MG63 (cell line): ENCODE measurements at places on chromosomes 16 and 17.
A peak's percentile ranks its signal among the peaks of the same experiment; 100 is the strongest.

DNA sequence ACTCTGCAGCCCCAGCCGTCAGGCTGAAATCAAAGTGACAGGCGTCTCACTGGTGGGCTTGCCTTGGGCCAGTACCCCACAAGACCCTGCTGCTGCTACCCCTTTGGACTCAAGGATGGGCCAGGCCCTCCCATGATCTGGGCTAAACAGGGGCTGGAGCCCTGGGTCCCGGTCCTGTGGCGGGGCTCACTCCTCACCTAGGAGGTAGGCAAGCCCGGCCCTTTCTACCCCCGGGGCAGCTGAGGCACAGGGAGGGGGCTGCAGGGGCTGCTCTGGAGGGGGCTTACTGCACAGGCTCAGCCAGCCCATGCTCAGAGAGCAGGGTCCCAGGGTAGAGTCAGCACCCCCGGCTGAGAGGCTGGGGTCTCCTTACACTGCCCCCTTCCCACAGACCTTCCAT lies 23.6 kb downstream of the KATNB1 start:
- DNase-seq = no peak

DNA sequence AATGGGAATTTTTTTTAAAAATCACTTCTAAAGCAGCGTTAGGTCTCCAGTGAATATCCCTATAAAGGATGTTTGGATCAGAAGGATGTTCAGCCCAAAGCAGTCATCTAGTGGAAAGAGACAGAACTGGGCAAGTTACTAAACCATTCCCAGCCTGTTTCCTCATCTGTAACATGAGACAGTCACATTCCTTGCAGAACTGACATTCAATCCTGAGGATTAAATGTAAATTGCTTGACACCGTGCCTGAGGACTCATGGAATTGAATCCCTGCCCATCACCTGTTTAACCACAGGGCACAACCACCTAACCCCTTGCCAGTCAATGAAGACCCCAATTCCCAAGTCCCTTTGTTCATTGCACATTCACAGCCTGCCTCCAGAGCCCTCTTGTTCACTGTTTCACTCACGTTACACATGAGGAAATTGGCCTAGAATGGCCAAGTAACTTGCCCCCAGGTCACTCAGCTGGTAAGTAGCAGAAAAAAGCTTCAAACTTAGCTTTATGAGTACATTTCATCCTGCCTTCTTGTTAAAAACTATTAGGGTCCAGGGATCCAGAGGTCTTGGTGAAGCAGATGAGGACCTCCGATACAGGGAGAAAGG lies 1.4 kb downstream of the CMTM2 start:
- peak; percentile 37 for DNase-seq

DNA sequence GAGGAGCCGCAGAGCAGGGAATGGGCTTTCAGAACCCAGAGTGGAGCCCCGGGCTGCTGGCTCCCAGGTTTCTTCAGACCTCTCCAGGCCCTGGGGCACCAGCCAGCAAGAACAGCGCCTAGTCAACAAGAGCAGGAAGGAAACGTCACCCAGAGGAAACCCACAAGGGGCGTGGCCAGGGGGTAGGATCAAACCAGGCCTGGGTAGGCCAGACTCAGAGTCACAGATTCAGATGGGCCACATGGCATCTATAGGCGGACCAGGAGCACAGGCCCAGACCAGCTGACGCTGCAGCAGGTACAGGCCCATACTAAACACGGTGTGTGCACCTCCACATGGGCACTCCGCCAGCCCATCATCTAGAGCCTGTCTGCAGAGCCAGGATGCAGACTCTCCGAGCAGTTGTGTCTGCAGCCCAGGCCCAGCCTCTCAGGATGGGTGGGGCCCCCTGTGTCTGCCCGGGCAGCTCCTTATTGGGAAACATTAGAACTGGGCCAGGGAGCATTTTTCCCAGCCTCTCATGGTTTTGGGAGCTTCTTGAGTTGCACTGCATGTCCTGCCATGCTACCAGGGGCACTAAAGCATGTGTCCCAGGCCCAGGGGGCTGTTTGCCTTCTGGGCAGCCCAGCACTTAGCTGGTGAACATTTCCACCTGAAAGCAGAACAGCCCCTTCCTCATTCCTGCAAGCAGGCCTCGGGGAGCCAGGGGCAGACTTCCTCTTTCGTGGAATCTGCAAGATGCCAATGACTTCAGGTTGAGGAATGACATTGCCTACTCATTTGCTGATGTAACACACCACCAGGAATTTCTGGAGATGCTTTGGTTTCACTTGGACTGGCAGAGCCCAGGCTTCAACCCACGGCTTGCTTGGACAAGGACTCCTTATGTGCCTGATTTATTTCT lies at the start of gene NLRP1:
TSS of gene NLRP1 (minus strand) at position 127 of the 904 bp plus-strand sequence. CDS start 552 bp downstream, outside the sequence.
- DNase-seq = peak; percentile 92

- no peak for DNase-seq
Measured at GRCh38 chr16:73506568-73507056, 458.7 kb upstream of the ZFHX3 start.

- peak; percentile 18 for DNase-seq
Measured at GRCh38 chr17:30093463-30094147, 23.0 kb upstream of the NSRP1 start.
